NB4 (cell line): ENCODE measurements at places on chromosomes 12 and 14.

DNA sequence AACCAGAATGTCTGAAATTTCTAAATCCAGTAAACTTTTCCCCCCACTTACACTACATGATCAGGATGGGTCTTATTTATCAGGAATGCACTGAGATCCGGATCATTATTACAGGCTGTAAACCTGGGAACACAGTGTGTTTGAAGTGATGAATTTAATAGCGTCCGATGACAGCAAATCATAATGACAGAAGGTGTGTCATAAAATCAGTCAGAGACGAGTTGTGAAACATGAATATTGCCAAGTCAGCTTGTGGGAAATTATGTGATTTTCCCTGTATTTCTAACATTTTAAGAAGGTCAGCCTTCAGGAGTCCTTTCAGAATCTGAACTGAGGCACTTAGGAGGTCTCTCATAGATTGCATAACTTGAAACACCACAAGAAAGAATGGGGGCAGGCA, 36.7 kb downstream of the RERG start:
- DNase-seq = no peak

DNA sequence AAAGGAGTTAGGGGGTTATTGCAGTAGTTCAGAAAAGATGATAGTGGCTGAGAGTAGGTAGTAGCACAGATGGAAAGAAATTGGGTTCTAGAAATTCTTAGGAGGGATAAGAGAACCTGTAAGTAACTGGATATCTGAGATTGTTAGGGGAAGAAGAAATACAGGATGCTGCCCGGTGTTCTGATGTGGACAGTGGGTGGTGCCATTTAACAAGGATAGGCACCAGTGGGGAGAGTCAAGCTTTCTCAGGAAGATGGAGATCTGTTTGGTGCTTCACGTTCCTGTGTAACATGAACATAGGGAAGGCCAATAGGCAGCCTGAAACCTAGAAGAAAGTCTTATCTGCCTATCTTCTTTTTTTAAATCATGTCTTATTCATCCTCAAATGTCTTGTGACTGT, 245.9 kb downstream of the NPAS3 start:
- no peak for DNase-seq

- DNase-seq = no peak
Observed at GRCh38 chr12:24414480-24414879, 465.0 kb upstream of the SOX5 start.

DNA sequence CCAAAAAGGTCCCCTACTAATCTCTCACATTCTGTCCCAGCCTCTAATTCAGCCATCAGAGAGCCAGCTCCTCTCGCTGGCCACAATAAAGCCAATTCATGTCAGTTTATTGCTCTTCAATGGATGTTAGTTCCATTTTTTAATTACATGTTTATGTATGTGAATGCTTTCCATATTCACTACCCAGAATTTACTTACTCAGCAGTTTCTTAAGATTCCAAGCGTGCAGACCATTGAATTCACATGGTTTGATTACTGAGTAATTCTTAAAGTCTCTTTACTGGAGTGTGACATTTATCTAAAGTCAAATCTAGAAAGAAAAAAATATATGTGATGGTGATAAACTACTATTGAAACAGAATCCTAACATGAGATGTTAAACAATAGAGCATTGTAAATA, 102.2 kb downstream of the LLPH start:
- DNase-seq = no peak

DNA sequence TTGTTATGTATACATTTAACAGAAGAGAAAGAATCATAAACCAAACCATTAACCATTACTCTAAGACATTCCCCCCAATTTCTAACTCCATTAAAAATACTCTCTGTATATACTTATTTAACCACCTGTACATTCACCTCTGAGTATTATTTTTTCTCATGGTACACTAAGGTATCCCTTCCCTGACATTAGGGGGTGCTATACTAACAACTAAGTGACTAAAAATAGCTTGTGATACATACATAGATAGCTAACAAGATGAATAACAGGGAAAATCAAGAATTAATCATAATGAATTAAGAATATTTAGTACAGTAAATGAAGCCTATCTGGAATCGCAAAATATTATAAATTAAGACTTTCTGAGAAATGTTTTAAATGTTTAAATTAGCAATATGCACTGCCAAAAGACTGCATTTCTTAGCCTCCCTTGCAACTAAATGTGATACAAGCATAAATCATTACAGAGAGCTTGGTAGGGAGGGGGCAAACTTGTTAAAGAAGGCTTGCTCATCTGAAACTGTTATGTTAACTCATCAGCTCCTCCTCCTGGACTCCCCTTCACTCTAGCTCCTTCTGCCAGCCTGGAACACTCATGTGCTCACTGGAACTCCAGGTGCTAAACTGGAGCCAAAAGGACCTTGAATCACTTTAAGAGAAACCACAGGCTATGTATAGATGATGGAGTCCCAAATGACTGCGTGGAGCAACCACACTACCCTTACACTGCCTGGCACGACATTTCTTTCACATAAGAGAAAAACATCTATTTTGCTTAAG, 14.9 kb downstream of the C2CD5 start:
- DNase-seq = peak; percentile 65

- no peak for DNase-seq
Observed at GRCh38 chr12:46722394-46723185, 103.2 kb downstream of the SLC38A4 start.

DNA sequence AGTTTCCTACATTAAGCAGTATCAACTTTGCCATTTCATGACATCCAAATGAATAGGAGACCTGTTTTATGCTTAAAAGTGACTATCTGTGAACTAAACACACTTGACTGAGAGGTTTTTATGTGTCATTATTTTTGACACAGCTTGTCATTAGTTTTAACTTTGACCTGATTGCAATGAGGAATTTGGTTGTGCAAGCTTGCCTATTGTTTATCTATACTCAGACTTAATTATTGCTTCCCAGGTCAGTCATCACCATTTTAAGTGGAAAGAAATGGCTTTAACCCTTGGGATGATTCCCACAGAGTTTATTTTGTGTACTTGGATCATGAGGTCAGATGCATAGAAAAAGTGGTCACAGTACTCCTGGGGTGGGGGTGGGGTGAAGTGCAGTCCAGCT, 171.0 kb upstream of the PRICKLE1 start:
- DNase-seq = no peak

DNA sequence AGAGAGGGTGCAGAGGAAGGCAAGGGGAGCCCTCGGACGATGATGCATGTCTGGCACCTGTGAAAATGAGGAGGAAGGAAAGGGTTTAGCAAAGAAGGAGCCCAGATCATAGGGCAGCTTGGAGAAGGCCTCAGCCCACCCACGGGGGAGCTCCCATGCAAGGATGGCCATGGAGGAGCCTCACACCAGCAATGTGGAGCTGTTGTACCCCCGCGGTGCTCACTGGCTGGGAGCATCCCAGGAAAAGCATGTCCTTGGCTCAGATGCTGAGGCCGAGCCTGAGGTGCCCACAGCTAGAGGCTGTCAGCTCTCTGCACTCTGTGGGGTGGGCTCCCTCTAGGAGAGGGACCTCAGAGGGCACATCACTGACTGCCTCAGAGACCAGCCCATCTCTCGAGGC, 622.6 kb downstream of the AACS start:
- no peak for DNase-seq

DNA sequence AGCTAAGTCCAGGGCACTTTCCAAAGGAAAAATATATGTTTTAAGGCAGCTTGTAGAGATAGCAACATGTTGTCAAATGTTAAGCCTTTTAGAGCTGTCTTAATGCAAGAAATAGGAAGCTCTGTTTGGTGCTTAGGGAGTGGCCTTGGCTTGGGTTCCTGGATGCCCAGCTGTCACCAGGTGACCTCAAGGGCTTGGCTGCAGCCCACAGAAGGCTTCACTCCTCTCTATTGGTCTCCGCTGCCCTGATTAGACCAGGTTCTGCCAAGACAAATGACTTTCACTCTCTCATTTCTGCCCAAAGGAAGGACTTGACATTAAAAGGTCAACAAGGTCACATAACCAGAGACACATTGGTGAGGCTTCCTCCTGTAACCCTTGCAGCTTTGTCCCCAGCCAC, 76.8 kb downstream of the WSCD2 start:
- no peak for DNase-seq

DNA sequence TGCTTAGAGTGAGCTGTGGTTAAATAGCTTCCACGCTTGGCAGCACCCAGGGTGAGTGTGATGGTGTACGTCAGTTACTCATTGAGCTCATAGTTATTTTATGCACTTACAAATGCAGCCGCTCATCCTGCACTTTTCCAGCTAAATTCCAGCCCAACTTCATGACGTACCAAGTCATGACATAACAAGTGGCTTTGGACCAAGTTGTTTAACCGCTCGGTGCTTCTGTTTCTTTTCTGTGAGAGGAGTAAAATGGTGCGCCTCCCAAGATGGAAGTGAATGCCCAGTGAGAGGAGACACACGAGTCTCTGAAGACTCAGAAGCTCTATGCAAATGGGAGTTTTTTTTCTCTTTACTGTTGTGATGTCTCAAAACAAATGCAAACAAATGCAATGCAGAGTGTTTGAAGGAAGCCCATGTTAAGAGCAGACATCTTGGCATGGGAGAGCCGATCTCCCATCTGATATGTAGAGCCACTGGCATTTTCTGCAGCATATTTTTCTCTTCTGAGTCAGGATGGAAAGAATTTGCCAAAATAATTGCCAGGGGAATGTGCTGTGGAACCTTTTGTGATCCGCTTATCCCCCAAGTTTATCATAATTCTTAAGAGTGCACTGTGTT, 72.2 kb downstream of the FBXW8 start:
- DNase-seq = no peak

DNA sequence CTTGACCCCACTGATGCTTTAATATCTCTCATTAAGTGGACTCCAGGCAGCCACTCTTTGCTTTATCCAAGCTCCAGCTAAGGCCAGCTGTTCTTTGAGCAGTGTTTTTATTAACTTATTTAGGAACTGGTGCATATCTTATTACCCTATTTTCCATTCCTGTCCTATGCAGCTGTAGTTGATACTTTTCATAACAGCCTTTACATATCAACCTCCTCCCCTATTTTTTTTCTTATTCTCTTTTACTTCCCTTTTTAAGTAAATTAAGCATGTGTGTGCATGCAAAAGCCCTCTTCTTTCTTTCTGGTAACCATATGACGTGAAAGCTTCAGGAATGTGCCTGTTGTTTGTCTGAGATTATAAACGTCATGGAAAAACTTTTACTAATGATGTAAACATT, 121.2 kb downstream of the PTPRQ start:
- DNase-seq = no peak

DNA sequence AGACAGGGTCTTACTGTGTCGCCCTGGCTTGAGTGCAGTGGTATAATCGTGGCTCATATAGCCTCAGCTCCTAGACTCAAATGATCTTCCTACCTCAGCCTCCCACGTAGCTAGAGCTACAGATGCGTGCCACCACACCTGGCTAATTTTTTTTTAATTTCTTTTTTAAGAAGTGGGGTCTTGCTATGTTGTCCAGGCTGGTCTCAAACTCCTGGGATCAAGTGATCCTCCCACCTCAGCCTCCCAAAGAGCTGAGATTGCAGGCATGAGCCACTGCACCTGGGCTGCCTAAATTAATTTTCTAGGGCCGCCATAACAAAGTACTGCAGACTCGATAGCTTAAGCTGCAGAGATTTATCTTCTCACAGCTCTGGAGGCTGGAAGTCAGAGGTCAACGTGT, 9.1 kb downstream of the LTBR start:
- DNase-seq = no peak
